NCI-H1092 (cell line): ENCODE measurements at places on chromosomes 2 and 18.
A peak's percentile ranks its signal among the peaks of the same experiment; 100 is the strongest.

- DNase-seq: no peak
These were observed 26.1 kb upstream of the PIEZO2 start for GRCh38 chr18:11175266-11175979.

- no peak for DNase-seq
These were observed 63.8 kb downstream of the EHD3 start for GRCh38 chr2:31297751-31298150.

GRCh38 chr18:48713309-48713708 lies 174.5 kb downstream of the CTIF start:
- DNase-seq: no peak

DNA sequence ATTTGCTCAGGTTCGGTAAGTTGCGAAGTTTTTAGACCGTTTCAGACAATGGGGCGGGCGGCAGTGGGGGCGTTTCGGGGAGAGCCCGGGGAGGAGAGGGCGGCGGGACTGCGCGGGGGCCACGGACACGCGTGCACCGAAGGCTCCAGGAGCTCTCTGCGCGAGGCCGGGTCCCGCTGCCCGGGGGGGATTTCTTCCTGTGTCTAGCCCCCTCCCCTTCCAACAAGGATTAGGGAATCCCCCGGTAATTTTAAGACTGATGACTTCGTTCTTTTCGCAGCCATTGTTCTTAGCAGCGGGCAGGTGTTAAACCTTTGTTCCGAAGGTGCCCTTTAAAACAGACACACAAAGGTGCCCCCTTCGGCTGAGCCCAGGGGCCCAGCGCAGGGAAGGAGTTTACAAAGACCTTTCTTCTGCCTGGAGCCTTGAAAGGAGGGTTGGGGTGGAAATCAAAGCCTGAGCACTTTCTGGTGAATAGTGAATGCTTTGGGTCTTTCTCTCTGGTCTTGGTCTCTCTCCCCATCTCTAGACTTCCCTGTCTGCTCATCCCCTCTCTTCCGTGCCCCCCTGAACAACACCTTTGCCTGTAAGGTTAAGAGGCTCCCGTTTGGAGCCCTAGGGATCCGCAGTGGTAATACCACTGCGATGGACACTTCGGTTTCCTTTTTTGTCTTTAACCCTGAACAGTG lies 2.1 kb downstream of the TRIB2 start:
- DNase-seq: no peak

- no peak for DNase-seq
These were observed 18.2 kb downstream of the ASPRV1 start for GRCh38 chr2:69943000-69943842.

DNA sequence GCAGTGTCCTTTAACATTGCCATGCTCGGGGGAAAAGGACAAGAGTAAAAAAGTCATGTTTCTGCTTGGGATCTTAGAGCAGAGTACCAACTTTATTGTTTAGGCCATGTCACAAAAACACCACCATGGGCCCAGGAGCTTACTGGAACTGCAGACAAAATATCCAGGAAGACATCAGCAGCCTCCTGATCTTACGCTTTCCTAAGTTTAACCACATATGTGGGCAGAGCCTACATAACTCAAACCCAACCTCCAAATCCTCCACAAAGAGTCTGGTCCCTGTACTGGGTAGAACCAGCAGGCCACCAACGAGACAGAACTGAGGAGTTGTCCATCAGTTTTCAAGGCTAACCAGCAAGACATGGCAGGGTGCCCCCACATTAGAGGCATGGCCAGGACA lies 10.3 kb downstream of the GALNT14 start:
- no peak for DNase-seq

GRCh38 chr18:8990276-8991031 lies 112.0 kb upstream of the NDUFV2 start:
- DNase-seq: no peak

- DNase-seq: peak; percentile 6
These were observed 12.4 kb downstream of the NIF3L1 start for GRCh38 chr2:200901459-200902072.

DNA sequence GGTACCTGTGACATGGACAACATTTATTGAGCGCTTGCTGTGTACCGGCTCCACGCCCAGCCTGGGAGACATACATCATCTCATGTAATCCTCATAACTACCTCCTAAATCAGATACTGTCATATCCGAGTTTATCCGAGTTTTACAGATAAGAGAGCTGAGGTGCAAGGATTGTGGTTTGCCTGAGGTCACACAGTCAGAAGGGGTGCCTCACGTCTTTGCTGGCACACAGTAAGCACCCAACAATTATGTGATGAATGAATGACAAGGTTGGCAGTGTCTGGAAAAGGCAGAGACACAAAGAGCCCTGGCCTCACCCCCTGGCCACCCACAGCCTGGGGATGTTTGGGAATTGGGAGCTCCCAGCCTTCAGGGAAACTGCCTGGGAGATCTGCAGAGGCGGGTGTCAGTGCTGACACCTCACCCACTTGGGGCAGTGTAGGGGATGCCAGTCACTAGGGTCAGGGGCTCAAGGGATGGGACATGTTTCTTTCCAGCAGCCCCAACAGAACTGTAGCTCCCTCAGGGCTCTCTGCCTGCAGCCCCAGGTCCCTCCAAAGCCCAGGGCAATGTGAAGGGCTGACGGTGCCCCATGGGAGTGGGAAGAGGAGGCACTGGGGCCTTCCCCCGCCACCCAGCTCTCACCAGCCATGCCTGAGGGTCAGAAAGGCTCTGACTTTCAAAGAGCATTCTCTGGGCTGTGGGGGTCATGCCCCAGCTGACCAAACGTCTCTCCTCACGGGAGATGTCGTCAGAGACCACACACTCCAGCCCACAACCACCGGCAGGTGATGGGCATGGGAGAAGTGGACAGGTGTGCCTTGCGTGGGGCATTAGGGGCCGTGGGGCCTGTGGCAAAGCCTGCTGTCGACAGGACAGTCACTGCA lies 157.5 kb downstream of the ZFP36L2 start:
- DNase-seq: no peak

DNA sequence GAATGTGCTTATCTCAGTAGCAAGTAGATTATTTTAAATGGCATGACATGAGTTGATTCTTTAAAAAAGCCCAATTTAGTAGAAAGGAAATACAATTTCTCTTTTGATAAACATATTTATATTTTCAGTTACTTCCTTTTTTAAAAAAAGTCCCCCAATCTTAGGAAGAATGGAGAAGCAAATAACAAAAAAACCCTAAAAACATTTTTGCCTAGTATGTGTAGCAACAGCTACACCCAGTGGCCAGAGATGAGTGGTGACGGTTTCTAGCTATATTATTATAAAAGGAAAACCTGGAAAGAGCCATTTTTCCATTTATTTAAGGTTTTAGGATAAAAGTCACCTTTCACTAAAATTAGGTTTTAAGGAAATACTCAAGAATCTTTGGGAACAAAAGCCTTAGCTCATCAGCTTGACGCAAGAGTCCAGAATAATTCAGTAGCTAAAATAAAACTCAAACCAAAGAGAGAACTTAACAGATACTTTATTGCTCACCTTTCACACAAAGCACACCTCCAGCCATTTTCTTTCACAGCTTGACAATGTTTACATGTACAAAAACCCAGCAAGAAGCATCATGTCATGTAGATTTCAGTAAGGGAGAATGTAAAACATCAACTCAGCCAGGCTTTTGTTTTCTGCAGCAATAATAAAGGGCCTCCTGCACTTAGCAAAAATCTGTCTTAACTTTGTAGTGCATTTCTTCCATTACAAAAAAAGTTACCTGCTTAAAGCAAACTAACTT lies 15.7 kb downstream of the FAM98A start:
- no peak for DNase-seq

DNA sequence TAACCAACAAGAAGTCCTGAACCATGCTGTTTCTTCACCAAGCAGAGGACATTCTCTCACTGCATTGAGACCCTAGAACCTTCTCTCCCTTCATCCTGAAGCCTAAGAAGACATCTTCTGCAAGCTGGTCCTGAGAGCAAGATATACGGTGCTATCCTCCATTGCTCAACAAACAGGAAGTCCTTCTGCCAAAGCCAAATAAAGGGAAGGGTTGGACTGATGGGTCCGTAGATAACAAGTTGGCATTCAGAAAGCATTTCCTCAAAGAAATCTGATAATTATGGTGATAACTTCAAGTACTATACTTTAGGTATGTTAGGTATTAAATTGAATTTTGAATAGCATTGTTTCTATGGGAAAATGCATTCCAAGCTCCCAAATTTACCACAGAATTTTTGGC lies 23.3 kb downstream of the GRB14 start:
- DNase-seq: no peak

- DNase-seq: no peak
These were observed 912 bp upstream of the LAPTM4A start for GRCh38 chr2:20052229-20052851.

DNA sequence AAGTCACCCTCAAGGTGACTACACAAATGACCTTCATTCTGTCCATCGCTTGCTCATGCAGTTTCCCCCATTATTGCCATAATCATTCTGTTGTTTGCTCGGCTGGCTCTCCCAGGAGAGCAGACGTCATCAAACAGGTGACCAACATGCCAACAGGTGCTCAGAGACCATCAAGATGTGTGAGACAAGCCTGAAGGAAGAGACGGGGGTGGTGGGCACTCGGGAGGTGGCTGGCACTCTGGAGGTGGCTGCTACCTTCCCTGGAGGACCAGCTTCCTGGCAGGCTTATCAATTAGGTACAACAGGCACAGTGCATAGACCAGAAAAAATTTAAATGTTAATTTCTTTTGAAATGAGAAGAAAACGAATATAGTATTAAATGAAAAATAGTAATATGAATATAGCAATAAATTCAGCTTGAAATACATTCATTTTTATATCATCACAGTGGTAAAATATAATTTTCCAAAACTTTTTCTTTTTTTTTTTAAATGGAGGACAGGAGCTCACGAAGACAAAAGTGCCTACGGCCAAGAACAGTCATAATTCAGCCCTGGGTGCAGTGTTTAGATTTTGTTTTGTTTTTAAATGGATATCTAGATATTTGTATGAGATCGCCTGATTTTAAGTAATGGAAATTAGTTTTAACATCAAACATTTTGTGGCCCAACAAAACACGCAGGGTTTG lies 16.9 kb upstream of the HAAO start:
- DNase-seq: no peak

GRCh38 chr2:65940856-65941255 lies 494.1 kb upstream of the MEIS1 start:
- DNase-seq: no peak

- no peak for DNase-seq
These were observed 90.0 kb upstream of the SLC14A2 start for GRCh38 chr18:45525301-45525700.
